Endothelial cell of umbilical vein (primary cell): ENCODE measurements at places on chromosomes 2 and 18.

DNA sequence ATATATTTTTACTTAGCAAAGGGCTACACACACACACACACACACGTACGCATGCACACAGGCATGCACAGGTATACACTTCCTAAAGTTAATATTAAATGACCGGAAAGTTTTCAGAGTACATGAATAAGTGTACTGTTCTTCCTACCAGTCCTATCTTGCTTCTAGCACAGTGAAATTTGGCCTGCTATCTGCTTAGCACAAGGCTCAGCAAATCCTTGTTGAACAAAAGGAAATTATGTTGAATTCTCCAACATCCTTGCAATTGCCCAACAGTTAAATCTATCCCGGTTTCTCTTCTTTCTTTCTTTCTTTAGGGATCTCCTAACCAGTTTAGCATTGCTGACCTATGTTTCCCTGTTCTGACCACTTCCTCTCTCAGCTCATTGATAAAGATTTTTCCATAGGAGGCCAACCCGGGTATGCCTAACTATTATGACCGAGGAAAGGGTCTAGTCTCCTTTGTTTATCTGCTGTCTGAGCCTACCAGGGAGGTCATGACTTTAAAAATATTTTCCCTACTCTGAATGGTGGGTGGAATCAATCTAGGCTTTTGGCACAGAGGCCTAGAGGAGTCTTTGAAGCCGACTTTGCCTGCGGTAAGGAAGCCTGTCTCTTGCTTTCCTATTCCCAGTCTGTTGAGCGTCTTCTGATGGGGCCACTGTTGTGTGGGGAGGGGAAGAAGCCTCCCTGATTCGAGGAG lies 400.7 kb downstream of the HRH4 start:
- DNase-seq: peak; percentile 94

DNA sequence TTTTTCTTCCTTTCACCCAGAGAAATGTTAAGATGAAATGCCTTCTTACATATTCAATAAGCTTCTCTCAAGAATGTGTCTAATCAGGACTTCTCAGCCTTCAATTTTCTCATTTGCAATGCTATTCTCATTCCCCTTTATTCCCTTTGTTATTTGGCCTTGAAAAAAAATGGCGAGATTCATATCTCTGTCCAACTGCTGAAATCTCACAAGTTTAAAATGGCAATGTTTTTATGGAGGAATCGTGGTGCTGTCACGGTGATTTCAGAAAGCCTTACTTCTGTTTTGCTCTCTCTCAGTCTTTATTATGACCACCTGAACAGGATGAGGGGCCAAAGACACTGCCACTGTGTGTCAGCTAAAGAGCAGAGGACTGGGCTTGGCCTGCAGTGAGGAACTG lies 928.5 kb downstream of the DCC start:
- no peak for DNase-seq

GRCh38 chr18:9653390-9653789 lies 39.0 kb upstream of the PPP4R1 start:
- peak; percentile 70 for DNase-seq

DNA sequence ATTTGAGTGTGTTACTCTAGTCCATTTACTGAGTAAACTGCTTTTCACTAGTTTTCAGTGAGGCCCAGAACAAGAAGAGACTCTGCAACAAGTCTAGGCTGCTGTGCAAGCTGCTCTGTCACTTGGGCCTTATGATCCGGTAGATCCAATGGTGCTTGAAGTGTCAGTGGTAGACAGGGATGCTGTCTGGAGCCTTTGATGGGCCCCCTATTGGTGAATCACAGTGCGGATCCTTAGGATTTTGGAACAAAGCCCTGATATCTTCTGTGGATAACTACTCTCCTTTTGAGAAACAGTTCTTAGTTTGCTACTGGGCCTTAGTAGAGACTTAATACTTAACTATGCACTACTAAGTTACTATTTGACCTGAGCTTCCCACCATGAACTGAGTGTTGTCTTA lies 150.2 kb downstream of the TMEFF2 start:
- DNase-seq: no peak

- no peak for DNase-seq
Observed at GRCh38 chr18:50398947-50399346, 24.1 kb downstream of the SKA1 start.

- DNase-seq: no peak
Observed at GRCh38 chr2:105875241-105875640, 130.5 kb downstream of the NCK2 start.

- DNase-seq: no peak
Observed at GRCh38 chr2:1045109-1045508, 94.5 kb downstream of the SNTG2 start.

GRCh38 chr18:49677762-49678413 lies 116.0 kb downstream of the LIPG start:
- peak; percentile 53 for DNase-seq

GRCh38 chr2:16285813-16286510 lies 345.6 kb downstream of the MYCN start:
- no peak for DNase-seq

DNA sequence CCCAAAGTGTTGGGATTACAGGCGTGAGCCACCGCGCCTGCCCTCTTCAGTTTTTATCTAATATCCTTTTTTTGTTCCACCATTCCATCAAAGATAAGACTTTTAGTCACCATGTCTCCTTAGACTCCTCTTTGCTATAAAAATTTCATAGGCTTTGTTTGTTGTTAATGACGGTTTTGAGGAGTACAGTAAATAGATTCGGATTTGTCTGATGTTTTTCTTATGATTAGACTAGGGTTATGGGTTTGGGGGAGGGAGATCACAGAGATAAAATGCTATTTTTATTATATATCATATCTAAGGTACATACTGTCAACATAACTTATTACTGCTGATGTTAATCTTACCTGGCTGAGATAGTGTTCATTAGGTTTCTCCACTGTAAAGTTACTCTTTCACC lies 6.2 kb downstream of the IL36B start:
- no peak for DNase-seq

GRCh38 chr2:9944330-9944758 lies 7.1 kb upstream of the GRHL1 start:
- no peak for DNase-seq

GRCh38 chr2:178870703-178871102 lies 63.5 kb upstream of the TTN start:
- peak; percentile 60 for DNase-seq
